ENCODE measurements at places on chromosomes 2 and 18.

- no peak for DNase-seq
Observed at GRCh38 chr18:61676773-61677434, 215.9 kb downstream of the RNF152 start.

GRCh38 chr2:70574109-70574508 is 20.5 kb upstream of the TGFA start:
- DNase-seq: no peak

DNA sequence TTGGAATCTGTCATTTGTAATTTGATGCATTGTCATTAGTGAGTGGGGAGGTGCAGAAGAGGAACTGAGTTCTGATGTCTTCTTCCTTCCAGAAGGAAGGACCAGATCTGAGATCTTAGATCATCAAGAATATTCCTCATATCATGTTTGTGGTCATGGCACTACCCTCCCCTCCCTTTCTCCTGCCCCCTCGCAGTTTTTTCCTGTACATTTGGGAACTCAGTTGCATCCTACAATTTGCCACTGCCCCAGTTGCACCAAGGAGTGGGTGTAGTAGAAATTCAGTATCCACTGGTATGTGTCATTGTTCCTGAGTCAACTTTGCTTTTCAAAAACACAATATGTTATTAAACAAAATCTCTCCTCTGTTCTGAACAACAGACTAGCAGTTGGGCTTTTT is 26.6 kb upstream of the ACVR1 start:
- DNase-seq: no peak

- no peak for DNase-seq
Observed at GRCh38 chr2:70708376-70709199, 59.4 kb downstream of the ADD2 start.

DNA sequence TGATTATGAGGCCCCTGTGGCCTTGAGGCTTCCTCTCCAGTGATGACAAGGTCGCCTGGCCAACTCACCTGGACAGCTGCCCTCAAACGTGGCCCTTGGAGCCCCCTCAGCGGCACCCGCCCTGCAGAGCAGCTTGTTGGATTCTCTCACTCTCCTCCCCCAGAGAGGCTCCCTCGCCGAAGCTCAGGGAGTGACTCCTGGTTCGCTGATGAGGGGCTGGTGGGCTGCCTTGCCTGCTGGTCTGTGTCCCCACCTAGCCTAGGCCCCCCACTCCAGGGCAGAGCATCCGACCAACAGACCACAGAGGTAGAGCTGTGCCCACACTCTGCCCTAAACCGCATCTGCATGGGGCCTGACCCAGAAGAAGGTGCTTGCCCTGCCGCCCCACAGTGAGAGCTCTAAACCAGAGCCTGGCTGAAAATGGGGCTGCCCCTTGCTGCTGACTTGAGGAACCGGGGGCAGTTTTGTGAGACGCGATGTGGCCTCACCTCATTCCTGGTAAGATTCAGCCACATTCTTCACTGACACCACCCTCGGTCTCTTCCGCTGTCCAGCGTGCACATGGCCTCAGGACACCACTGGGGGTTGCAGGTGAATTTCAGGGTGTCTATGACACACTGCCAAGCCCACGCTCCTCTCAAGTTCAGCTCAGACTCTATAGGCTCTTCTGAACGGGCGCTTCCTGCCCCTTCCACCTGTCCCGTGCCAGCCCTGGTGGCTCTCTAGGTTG is 131.6 kb downstream of the CABLES1 start:
- DNase-seq: no peak

GRCh38 chr2:48753228-48753627 is 2.3 kb downstream of the LHCGR start:
- DNase-seq: no peak

DNA sequence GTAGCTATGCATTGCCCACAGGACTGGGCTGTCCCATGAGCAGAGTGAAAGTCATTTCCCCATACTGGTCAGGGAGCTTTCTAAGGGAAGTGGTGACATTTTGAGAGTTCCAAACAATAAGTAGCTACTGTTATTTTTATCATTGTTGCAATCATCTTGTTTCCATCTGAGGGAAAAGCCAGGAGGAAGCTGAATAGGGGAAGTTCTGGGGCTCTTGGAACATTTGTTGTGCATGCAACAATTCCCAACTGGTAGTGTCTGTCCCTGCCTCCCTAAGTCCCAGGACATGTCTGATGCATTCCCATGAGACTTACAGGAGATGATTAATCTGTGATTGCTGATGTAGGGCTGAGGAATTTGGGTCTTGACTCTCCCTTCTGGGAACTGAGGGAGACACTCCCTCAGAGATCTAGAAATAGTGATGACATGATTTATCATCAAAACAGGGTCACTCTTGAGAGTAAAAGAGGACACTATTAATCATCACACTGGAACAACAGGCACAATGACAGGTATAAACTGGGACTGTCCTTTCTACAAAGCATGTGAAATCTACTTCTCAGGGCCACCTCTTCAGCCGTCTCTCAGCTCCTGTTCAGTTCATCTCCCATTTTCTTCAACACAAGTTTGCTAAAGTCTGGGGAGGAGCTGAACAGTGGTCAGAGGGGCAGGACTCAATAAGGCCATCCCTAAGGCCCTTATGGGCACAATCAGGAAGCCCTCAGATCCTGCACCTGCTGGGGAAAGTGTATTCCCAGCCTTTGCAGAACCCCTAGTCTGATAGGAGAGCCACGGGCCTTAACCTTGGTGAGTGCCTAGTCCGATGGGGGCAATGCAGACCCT is 28.0 kb upstream of the MARCO start:
- no peak for DNase-seq

- no peak for DNase-seq
Observed at GRCh38 chr18:53603276-53603675, 621.2 kb downstream of the MBD2 start.

DNA sequence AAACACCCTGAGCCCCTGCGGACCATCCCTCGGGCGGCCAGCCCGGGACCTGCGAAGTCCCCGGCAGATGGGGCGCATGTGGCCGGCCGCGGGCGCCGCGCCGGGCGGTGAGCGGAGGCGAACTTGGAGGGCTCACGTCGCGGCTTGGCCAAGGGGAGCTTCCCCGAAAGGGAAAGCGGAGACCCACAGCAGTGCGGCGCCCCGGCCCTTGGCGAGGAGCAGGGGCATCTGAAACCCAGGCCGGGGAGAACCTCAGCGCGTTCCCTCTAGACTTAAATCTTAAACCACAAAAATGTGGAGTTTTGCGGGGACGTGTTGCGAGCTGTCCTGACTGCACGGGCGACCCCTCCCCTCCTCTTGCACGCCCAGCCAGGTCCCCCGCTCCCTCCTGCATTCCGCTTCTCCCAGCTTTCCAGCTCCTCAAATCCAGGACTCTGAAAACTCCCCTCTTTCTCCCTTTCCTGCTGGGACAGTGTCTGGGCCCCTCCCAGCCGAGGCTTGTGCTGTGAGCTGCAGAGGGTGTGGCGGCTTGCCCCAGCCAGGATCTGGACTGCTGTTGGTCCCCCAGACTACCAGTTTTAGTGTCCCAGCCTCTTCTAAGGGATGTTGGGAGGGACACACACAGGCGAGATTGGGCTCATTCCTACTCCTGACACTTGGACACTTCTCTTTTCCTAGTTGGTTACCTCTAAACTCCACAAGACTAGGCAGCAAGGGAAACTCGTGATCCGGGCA is 1.3 kb downstream of the FMNL2 start:
- peak; percentile 13 for DNase-seq

GRCh38 chr2:18096836-18097405 is 218.5 kb downstream of the KCNS3 start:
- no peak for DNase-seq

GRCh38 chr18:5297597-5297996 is 2.1 kb upstream of the ZBTB14 start:
- DNase-seq: no peak

- DNase-seq: peak; percentile 16
Observed at GRCh38 chr2:86704459-86704971, 15.6 kb upstream of the RMND5A start.

GRCh38 chr2:148552675-148553331 is 91.7 kb upstream of the EPC2 start:
- peak; percentile 3 for DNase-seq

DNA sequence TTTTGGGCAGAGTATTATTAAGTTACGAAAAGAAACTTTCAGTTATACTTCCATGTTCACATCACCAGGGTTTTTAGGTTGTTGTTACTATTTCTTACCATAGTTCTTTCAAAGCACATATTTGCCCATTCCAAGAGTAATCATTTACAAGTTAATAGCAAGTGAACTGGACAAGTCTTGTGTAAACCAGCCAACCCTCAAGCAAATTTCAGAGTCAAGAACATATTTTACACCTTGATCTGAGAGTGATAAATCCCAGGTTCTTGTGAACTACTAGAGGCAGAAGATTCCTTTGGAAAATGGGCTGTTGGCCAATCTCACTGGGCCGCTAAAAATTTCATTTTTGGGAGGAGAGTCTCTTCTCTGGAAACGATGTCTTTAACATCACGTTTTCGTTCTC is 2.7 kb upstream of the ASAP2 start:
- DNase-seq: no peak

DNA sequence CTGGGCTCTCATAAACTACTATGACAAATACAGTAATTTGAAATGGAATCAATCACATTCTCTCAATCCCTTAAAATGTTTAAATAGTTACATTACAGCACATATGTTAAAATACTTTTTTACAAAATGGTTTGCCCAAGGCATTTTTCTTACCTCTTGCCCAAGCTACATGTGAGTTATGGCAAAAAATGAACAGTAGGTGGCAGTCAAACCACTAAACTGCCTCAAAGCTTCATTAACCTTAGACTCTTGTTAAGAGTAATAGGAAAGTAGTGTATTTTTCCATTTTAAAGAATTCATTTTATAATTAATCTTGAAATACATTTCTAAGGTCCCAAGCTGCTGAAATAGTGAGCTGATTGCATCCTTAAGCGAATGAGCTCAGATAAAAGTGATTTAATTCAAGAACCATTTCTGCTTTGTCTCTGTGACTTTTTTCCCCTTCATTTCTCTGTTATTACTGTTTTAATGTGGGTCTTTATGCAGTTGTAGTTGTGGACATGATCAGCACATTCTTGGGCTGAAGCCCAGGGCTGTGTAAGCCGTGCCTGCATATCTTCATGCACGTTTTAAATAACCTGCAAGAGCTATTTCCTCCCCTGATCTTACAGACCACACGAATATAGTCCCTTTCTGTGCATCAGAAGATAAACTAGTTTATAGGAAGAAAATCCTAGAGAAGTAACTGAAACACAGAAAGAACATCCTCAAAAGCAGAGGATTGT is 311.8 kb downstream of the LNPK start:
- peak; percentile 72 for DNase-seq

DNA sequence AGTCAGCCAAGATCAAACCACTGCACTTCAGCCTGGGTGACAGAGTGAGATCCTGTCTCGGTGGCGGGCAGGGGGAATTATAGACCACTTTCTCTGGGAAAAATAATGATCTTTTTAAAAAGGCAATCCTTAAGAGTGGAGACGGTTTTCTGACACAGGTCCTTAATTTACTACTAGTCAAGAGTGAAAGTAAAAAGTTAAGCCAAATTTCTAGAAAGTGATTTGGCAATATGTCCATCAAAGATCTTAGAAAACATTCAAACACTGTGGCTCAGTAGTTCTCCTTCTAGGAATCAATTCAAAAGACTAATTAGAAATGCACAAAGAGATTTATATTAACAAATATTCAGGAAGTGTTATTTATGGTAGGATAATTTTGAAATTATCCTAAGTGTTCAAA is 148.5 kb upstream of the DNMT3A start:
- no peak for DNase-seq

GRCh38 chr18:56327191-56327885 is 311.1 kb downstream of the TXNL1 start:
- no peak for DNase-seq

GRCh38 chr2:172342078-172342477 is 85.3 kb upstream of the ITGA6 start:
- no peak for DNase-seq

GRCh38 chr18:6650747-6651146 is 78.8 kb upstream of the ARHGAP28 start:
- no peak for DNase-seq

DNA sequence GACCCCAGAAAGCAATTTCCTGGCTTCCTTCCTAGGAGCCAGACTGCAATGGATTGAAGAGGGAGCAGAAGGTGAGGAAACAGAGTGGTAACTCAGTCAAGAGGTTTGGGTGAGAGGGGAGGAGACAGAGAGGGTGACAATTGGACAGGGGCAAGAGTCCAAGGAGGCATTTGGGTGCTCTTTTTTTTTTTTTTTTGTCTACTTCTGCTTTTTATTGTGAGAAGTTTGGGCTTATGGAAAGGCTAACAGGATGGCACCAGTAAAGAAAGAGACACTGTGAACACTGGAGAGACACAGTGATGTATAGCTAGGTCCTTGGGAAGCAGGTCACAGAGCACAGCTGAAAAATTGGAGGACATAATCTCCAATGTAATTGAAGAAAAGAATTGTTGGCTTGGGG is 25.0 kb downstream of the CYBRD1 start:
- no peak for DNase-seq

GRCh38 chr2:57373530-57373929 is 673.1 kb upstream of the VRK2 start:
- DNase-seq: no peak

GRCh38 chr18:45149712-45150111 is 465.6 kb upstream of the SLC14A2 start:
- no peak for DNase-seq

DNA sequence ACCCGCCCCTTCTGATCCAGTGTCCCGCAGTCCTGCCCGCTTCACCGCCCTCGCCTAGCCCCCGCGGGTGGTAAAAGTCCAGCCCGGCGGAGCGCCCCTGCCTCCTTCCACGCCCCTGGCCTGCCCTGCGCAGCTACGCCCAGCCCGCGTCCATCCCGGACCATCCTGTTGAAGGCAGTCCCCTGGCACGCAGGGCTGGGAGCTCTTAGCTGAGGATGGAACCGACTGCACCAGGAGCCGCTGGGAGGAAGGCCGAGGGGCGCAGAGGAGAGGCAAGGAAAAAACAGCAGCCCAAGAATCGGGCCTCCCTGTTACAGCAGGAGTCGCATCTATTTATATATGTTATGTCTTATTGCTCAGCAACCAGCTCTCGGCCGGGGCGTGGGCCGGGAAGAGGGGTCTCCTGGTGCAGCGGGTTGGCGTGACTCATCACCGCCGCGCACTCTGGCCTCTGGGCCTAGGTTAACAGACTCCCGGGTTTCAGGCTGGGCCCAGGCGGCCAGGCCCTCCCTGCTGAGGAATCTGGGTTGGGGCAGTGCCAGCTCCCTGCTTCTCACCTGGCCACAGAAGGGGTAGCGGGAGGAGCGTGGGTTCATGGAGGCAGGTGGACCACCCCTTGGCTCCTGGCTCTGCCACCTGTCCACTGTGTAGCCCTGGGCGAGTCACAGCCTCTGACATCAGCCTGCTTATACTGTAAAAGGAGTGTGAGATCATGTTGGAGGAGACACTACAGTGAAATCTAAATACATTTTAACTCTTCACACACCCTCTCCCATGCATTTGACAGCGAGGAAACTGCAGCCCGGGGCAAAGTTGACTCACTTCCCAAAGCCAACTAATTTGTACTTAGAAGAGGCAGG is 13.4 kb upstream of the MAP3K2 start:
- DNase-seq: no peak

Data from NCI-H2081 (cell line).